ENCODE measurements at places on chromosomes 4 and X. TPM values are rescaled to one million over a fixed set of nuclear protein-coding genes. Genes with fewer than 3 reads are reported as not detected.

The KIT gene
- 0.10 TPM for total RNA-seq

The CNKSR2 gene
- 0.40 TPM for total RNA-seq

The MBNL3 gene
- 9.4 TPM for total RNA-seq

The ARHGAP6 gene
- 3.1 TPM for total RNA-seq

The PCSK1N gene
- 2.6 TPM for total RNA-seq

The CXCL8 gene
- 1,468 TPM for total RNA-seq

The TCEAL3 gene
- total RNA-seq: 5.4 TPM

The GYG2 gene
- total RNA-seq: 3.2 TPM

The SPANXA2 gene
- not detected for total RNA-seq

The NXF2 gene
- not detected for total RNA-seq

The ARMCX4 gene
- 5.5 TPM for total RNA-seq

The ATP1B4 gene
- total RNA-seq: not detected

The HPRT1 gene
- total RNA-seq: 73.0 TPM

The CLDN22 gene
- total RNA-seq: not detected

The IQCM gene
- not detected for total RNA-seq

The TCEAL6 gene
- not detected for total RNA-seq

The PHKA1 gene
- total RNA-seq: 4.0 TPM

The SLC10A4 gene
- total RNA-seq: 0.20 TPM

The L1CAM gene
- 623 TPM for total RNA-seq

The GUCY1B1 gene
- total RNA-seq: 54.1 TPM

The MMAA gene
- total RNA-seq: 17.4 TPM

The MAGEE2 gene
- total RNA-seq: not detected

The QDPR gene
- total RNA-seq: 19.3 TPM

The TKTL2 gene
- total RNA-seq: not detected

The GPR143 gene
- total RNA-seq: 58.2 TPM

The PGAM4 gene
- not detected for total RNA-seq

The DGKQ gene
- total RNA-seq: 21.8 TPM

The NSUN7 gene
- 2.1 TPM for total RNA-seq

The SPANXD gene
- total RNA-seq: not detected

The POF1B gene
- 3.1 TPM for total RNA-seq

The MAGEB2 gene
- total RNA-seq: not detected

The RHOXF2 gene
- total RNA-seq: not detected

The ODAPH gene
- 1.7 TPM for total RNA-seq

The SOX3 gene
- total RNA-seq: not detected

The CLIC2 gene
- 0.52 TPM for total RNA-seq

The SPARCL1 gene
- total RNA-seq: 1.7 TPM

The VEGFD gene
- 0.05 TPM for total RNA-seq

The SH3TC1 gene
- total RNA-seq: 27.2 TPM

The NSG1 gene
- total RNA-seq: 0.69 TPM

The MTTP gene
- 0.17 TPM for total RNA-seq

The GLOD5 gene
- total RNA-seq: not detected

The CCKAR gene
- 0.05 TPM for total RNA-seq

The P2RY10 gene
- not detected for total RNA-seq

The ARX gene
- total RNA-seq: not detected

The MRFAP1L1 gene
- total RNA-seq: 43.8 TPM

The TMEM271 gene
- not detected for total RNA-seq

The TMSB15A gene
- 0.15 TPM for total RNA-seq

The GC gene
- total RNA-seq: not detected

The ZNF630 gene
- total RNA-seq: 1.7 TPM

The CXorf49 gene
- 0.69 TPM for total RNA-seq

The PHEX gene
- 0.35 TPM for total RNA-seq

The CPZ gene
- 0.20 TPM for total RNA-seq

The ADRA2C gene
- 0.87 TPM for total RNA-seq

The IGFBP7 gene
- total RNA-seq: 4,753 TPM

The MAGEA1 gene
- not detected for total RNA-seq

The CISD2 gene
- total RNA-seq: 38.6 TPM

The PAGE4 gene
- not detected for total RNA-seq

The AFM gene
- not detected for total RNA-seq

Measured in renal cortical epithelial cell (primary cell).